ENCODE measurements at places on chromosomes 1 and 21.

DNA sequence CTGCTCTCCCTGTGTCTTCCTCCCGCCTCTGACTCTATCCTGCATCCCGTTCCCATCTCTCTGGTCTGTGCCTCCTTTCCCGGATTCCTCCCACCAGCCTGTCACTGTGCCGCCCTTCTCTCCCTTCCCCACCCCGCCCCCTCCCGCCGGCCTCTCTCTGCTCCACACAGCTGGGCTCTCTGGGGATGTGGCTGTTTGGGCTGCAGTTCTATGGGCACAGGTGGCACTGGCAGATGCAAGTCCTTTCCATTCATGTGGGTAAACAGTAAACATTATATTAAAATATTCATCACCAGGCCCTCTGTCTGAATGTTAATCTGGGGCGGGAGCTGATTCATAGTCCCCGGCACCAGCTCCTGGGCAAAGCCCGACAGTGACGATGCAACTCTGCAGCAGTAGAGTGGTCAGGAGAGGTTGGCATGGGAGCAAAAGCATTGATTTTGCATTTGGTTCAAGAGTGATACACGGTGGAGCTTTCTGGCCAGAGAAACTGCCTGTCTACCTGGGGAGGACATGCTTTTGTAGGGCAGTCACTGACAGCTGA lies 249.3 kb downstream of the TNR start:
- DNase-seq, result no peak

DNA sequence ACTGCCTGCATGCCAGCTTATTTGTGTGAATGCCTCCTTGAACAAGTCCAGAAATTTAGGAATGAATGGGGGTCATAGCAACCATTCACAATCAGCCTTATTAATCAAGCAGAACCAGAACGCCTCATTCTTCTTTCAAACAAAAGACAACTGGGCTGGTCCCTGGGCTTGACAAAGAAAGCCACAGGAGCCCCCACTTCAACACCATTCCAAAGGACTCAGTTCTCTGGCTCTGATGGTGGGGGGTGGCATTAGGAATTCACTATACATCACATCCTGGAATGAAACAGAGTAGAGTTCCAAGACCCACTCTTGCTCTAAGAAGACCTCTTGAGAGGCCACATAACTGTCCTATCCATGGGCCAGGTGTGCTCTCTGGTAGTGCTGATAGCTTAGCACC lies 186.6 kb upstream of the ST6GALNAC5 start:
- no peak for DNase-seq

GRCh38 chr1:234559902-234560676 lies 49.9 kb downstream of the IRF2BP2 start:
- no peak for DNase-seq

DNA sequence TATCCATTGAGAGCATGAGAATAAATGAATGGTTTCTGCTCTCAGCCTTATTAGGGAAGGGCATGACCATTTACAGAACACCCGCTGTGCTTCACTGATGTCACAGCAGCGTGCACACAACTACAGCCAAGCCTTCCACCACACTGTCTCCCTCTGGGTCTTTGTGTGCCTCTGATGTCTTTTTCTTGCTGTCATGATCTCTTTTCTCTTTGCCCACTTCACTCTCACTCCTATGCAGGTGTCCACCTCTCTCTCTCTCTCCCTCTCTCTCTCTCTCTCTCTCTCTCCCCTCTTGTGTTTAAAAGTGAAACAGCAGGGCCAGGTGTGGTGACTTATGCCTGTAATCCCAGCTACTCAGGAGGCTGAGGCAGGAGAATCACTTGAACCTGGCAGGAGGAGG lies 232.5 kb upstream of the JUN start:
- no peak for DNase-seq

GRCh38 chr1:246760422-246761347 lies 36.5 kb downstream of the SCCPDH start:
- no peak for DNase-seq

GRCh38 chr1:96416111-96416595 lies 305.4 kb upstream of the PTBP2 start:
- peak; percentile 71 for DNase-seq

GRCh38 chr1:100536031-100536430 lies 1.9 kb upstream of the GPR88 start:
- no peak for DNase-seq

DNA sequence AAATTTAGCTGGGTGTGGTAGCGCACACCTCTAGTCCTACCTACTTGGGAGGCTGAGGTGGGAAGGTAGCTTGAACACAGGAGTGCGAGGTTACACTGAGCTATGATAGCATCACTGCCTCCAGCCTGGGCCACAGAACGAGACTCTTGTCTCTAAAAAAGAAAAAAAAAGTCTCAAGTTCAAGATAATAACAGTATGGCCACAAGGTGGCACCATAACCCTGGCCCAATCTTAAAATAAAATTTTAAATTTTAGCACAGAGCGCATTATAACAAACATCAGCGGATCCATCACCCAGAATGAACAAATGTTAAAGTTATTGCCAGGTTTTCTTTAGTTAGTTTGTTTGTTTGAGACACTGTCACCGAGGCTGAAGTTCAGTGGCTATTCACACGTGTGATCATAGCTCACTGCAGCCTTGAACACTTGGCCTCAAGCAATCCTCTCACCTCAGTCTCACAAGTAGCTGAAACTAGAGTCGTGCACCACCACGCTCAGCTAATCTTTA lies 2.9 kb upstream of the HTR6 start:
- peak; percentile 72 for DNase-seq
